ENCODE measurements at places on chromosomes 1 and 21.

- DNase-seq = no peak
Measured at GRCh38 chr1:228809621-228810394, 74.5 kb downstream of the RHOU start.

DNA sequence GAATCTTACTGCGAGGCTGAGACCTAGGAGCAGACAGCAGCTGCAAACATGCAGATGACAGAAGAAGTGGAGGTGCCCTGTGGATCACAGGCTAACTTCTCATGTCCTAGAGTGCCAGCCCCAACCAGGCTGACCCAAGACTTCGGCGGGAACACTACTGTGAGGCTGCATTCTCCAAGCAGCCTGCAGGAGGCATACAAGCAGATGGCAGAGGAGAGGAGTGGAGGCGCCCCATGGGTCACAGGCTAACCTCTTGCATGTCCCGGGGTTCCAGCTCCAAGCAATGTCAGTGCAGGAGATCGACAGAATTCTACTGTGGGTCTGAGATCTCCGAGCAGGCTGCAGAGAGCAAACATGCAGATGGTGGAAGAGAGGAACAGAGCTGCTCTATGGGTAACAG is 98.1 kb upstream of the ZNF678 start:
- no peak for DNase-seq

DNA sequence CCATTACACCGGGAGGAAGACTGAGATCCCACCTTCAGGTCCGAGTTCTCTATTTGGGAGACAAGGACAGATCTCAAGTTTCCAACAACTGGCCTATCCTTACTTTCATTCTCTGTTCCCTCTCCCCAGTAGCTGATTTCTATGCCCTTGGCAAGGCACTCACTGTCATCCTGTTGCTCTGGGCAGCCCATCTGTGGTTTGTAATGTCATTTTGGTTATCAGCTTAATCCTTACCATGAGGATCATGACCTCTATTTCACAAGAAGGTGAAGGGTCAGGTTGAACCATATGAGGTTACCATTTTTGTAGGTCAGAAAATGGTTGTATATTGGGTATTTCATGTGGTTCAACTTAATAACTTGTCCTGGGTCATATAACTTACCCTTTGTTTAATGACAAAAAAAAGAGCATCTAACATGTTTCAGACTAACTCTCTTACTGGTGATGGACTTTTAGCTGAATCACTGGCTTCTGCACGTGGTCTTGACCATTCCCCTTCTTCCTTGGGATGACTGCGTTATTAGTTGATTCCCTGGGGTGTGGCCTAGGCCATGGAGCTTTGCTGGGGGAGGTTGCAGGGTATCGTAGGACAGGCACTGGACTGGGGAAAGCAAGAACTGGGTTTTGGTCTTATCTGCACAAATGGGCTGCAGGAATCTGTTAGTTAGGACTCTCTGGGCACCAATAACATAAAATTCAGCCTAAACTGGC is 120.2 kb downstream of the ACTL8 start:
- DNase-seq = peak; percentile 46

DNA sequence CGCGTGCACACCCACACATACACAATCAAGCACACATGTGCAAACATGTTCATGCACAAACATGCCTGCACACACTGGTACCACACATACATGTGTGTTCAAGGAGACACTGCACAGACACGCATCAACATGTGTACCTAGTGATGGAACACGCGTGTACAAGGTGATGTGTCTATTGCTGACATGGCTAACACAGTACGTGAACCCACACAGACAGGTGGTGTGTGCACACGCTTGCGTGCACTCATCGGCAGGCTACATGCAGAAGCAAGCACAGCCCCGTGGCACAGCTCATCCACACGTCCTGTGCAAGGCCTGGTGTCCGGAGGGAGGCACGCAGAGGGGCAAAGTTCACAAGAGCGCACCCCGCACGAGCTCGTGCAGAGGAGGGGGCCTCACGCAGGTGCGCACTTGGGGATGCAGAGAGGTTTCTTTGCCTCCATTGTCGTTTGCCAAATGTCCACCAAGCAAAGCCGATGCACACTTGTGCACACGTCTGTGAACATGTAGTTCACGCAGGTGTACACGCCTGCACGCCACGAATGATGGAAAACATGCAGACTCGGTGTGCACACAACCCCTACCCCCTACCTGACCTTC is 969 bp downstream of the ACAP3 start:
- no peak for DNase-seq

GRCh38 chr1:157542676-157543075 is 9.6 kb downstream of the FCRL5 start:
- peak; percentile 51 for DNase-seq

Measured in Daoy (cell line).